ENCODE measurements at places on chromosomes 2 and 18. TPM values are rescaled to one million over a fixed set of nuclear protein-coding genes. Genes with fewer than 3 reads are reported as not detected.

The CCDC102B gene
- 1.8 TPM for polyA plus RNA-seq

The TMEM169 gene
- polyA plus RNA-seq, result 0.15 TPM

The DNER gene
- polyA plus RNA-seq, result 0.72 TPM

The ERICH2 gene
- 3.6 TPM for polyA plus RNA-seq

The ASB18 gene
- not detected for polyA plus RNA-seq

The BMP10 gene
- polyA plus RNA-seq, result not detected

The PRSS56 gene
- 0.02 TPM for polyA plus RNA-seq

The AQP12B gene
- 158 TPM for polyA plus RNA-seq

The MYL12B gene
- polyA plus RNA-seq, result 198 TPM

The EGR4 gene
- 0.19 TPM for polyA plus RNA-seq

The COL4A3 gene
- polyA plus RNA-seq, result 1.6 TPM

The GALNT5 gene
- polyA plus RNA-seq, result not detected

The LIMS3 gene
- 1.7 TPM for polyA plus RNA-seq

The IKZF2 gene
- 1.1 TPM for polyA plus RNA-seq

The DPY30 gene
- polyA plus RNA-seq, result 58.7 TPM

The NXPH2 gene
- polyA plus RNA-seq, result not detected

The IL1RL1 gene
- polyA plus RNA-seq, result 1.3 TPM

The TEKT4 gene
- polyA plus RNA-seq, result not detected

The PER2 gene
- 12.2 TPM for polyA plus RNA-seq

The ZNF521 gene
- 0.42 TPM for polyA plus RNA-seq

Measured in pancreas (tissue), 10 donors.